DMS79 treated with DMSO at 0.1 percent for 48 hours (cell line): ENCODE measurements at places on chromosomes 12 and 14.

DNA sequence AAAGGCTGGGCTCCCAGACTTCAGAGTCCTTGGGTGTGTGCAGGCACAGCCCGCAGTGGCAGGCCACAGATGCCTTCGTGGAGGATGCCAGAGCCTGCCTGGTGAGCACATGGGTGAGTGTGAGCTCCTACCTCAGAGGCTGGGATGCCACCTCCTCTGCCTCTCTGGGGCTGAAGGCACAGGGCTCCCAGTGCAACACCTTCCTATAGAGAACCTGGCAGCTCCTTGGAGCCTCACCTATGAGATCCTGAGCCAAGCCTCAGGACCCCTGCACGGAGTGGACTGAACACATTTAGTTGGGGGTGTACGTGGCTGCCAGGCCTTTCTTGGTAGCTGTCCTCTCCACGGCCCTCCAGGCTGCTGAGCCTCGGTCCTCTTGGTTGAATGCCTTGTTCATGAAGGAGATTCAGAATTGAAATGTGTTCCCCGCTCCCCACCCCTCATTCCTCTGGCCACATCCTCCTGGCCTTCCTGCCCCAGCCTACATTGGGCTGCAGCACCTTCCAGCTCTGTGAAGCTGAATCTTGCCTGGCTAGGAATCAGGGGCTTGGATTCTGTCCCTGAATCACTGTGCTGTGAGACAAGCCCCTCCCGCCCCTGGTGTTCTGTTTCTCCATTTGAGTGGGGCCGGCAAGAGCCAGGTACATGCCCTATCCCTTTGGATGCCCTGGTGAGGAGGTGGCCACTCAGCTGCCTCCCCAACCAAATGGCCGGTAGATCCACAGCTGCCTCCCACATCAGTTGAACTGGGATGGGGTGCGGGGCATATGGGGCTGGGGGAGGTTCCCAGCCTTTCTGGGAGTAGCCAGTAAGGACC lies 38.7 kb upstream of the TRAF3 start:
- no peak for DNase-seq

GRCh38 chr12:52156757-52157565 lies 34.9 kb downstream of the KRT80 start:
- peak; percentile 48 for DNase-seq

DNA sequence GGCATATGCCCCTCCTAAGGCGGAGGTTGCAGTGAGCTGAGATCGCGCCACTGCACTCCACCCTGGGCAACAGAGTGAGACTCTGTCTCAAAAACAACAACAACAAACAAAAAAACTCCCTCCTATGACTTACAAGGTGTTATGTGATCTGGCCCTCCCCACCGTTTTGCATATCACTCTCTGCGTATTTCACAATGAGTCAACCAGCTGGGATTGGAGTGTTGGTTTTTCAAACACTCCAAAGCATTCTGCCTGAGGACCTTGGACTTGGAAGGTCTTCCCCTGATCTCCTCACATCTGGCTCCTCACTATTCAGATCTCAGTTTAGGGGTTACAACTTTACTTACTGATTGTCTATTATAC lies 14.0 kb downstream of the MANSC1 start:
- DNase-seq, result no peak

DNA sequence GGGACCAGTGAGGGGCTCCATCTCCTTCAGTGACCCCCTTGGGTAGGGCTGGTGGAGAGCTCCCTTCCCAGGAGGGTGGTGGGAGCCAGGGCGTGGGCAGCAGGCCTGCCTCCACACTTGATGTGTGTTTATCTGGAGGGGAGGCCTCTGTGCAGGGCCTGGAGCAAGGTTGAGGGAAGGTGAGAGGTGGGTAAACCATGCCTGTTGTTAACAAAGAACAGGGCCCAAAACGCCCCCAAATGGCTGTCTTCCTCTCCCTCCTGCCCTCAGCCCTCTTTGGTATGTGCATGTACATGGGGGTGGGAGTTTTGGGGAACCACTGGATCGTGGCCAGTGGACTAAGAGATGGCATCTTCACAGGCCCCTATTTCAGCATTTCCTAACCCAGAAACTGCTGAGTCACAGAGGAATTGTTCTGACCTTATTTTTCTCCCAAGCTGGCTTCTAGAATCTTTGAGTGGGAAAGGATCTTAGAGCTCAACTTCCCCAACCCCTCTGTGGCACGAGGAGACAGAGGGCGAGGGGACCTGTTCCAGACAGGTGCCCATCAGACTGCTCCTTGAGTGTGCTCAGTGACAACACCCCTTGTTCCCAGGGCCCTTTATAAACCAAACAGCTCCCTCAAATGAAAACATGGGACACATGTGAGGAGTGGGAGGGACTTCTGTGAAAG lies 3.6 kb downstream of the SLC48A1 start:
- no peak for DNase-seq

GRCh38 chr12:77888611-77889010 lies 57.9 kb downstream of the NAV3 start:
- no peak for DNase-seq

- DNase-seq, result no peak
These were observed 46.8 kb downstream of the TRMT5 start for GRCh38 chr14:60933920-60934655.

DNA sequence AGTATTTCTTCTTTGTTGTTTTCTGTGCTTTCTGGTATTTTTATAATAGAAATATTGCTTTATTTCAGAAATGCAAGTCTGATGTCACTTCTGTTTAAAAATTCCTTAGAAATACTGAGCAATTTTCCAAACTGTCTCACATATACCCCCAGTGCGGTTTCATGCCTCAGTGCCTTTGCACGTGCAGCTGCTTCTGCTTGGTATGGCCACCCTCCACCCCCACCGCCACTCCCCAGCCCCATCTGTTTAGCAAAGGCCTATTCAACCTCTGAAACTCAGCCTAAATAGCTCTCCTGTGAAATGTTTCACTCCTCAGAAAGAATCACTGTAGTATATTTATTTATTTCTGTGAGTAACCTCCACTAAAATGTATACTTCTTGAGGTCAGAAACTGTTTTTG lies 52.3 kb downstream of the PPM1H start:
- DNase-seq, result no peak

GRCh38 chr12:25970916-25971653 lies 12.6 kb downstream of the RASSF8 start:
- DNase-seq, result no peak

DNA sequence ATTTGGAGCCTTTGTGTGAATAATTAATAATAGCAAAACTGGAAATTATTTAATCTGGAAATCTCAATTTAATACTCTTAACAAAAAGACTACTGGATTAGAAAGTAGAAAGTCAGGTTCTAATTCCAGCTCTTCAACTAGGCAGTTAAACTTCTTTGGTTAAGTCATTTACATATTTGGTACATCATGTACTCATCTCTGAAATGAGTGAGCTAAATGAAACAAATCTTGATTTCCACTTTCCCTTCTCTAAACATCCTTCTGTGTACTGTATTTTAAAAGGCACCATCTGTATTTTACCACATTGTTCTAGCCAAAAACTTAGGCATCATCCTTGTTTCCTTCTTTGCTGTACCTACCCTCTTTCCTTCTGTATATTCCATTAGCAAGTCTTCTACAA lies 26.9 kb downstream of the CRADD start:
- DNase-seq, result no peak

DNA sequence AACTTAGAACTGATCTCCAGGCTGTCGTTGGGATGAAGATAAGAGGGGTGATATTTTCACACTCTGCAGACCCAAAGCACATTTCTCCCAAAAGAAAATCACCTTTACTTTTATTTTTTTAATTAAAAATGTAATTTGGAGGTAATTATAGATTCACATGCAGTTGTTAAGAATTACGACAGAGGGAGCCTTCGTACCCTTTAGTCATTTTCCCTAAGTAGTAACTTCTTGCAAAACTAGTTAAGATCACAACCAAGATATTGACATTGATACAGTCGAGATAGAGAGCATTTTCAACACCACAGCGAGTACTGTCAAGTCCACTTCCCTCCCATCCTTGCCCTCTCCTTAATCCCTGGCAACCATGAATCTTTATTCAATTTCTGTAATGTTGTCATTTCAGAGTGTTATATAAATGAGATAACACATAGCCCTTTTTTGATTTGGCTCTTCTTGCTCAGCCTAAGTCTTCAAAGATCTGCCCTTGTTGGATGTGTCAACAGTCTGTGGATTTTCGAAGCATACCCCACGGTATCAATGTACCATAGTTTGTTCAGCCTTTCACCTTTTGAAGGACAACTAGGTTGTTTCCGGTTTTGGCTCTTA lies 39.6 kb downstream of the DNAH10 start:
- DNase-seq, result no peak

- peak; percentile 5 for DNase-seq
These were observed 3.8 kb downstream of the BCDIN3D start for GRCh38 chr12:49838973-49839633.

DNA sequence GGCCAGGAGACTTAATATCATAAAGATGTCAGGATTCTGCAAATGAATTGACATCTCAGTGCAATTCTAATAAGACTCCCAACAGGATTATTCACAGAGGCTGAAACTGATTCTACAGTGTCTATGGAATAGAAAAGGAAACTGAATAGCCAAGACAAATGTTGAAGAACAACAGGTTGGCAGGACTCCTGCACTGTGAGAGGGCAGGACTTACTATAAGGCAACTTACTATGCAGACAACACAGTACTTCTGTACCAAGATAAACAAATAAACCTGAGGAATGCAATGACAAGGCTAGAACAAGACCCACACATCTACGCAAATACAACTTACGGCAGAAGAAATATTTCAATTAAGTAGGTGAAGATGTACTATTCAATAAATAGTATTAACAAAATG lies 132.2 kb upstream of the FKBP4 start:
- no peak for DNase-seq

DNA sequence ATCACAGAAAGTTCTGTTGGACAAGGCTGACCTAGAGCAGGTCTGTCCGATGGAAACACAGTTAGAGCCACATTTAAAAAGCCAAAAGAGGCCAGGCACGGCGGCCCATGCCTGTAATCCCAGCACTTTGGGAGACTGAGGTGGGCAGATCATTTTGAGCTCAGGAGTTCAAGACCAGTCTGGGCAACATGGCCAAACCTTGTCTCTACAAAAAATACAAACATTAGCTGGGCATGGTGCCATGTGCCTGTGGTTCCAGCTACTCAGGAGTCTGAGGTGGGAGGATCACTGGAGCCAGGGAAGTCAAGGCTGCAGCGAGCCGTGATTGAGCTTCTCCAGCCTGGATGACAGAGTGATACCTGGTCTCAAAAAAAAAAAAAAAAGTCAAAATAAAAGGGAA lies 14.9 kb downstream of the UBE3B start:
- DNase-seq, result no peak

- no peak for DNase-seq
These were observed 277.9 kb upstream of the FLRT2 start for GRCh38 chr14:85252011-85252410.

DNA sequence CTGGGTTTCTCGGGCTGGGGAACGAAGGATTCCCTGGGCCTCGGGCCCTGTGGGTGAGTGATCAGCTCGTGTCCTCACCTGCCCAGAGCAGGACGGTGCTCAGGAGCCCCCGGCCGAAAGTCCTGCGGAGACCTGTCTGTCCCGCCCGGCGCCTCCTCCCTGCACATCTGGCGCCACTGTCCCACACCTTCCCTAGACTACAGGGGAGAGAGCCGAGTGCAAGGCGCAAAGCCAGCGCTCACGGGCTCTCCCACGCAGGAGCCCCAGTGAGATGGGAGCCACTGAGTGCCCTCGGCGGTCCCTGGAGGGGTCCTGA lies 13.1 kb upstream of the TEX22 start:
- DNase-seq, result no peak
